ENCODE measurements at places on chromosomes 4 and X. TPM values are rescaled to one million over a fixed set of nuclear protein-coding genes. Genes with fewer than 3 reads are reported as not detected.
A peak's percentile ranks its signal among the peaks of the same experiment; 100 is the strongest.

- no peak for DNase-seq
- H3K4me1 ChIP-seq = no peaks in the 10 kb centered on the region
- no peak overlapping the region for H3K4me3 ChIP-seq
- H3K27me3 ChIP-seq = no peaks in the 10 kb centered on the region
Observed at GRCh38 chr4:119657111-119657611, 28.6 kb upstream of the PDE5A start.

DNA sequence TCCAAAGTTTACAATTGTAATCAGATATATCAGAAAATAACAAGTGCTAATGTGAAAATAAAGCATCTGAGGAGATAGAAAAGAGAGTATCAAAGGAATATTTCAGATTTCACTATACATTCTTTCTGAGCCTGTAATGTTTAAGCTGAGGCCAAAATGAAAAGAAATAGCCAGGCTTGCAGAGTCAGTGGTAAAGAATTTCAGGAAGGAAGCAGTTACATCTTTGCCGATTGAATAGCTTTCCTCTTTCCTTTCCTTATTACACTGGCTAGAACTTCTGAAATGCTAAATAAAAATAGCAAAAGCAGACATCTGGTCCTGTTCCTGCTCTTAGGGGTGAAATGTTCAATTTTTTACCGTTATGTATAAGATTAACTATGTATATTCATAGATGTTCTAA lies 1441.6 kb upstream of the PCDH7 start:
- H3K27me3 ChIP-seq = no peaks in the 10 kb centered on the region
- H3K36me3 ChIP-seq = no peaks in the 10 kb centered on the region
- no peaks in the 10 kb centered on the region for H3K4me1 ChIP-seq
- no peak overlapping the region for H3K27ac ChIP-seq

DNA sequence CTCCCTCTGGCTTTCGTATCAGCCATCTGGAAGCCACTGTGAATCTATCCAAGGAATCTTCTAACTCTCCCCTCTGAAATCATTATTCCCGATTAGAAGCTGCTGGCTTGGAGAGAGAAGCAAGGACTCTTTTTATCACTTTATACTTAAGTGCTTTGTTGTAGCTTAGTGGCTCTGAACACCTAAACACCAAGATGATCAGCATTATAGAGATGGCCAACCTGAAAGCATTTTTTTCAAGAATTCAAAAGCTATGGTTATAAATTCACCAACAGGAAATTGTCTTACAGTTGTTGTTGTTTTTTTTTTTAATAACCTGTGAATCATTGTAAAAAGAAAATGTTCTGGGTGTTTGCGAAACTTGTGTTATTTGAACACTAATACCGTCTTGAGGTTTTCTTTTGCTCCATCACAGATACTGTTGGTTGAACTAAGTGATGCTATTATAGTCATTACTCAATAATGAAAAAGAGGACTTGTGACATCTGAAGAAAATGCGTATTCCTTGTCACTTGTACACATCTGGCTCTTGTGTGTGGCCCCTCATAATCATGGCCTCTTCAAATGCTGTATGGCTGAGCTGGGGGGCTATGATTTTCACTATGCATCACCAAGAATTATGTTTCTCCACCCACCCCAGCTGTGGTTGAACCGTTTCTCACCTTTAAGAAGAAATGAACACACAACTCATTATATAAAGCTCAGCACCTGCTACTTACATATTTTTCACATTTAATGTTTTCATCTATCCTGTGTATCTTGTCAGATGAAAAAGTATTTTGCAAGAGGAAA lies 11.8 kb upstream of the SMIM43 start:
- H3K27me3 ChIP-seq = peaks cover 26% of the 10 kb centered on the region
- DNase-seq = no peak
- no peak overlapping the region for H3K27ac ChIP-seq
- H3K4me1 ChIP-seq = peaks cover 8% of the 10 kb centered on the region

Gene CCDC158
- total RNA-seq = 0.11 TPM

- no peak overlapping the region for H3K27ac ChIP-seq
- no peak overlapping the region for H3K4me3 ChIP-seq
- DNase-seq = no peak
- H3K36me3 ChIP-seq = no peaks in the 10 kb centered on the region
- no peaks in the 10 kb centered on the region for H3K4me1 ChIP-seq
Observed at GRCh38 chr4:108988464-108989195, 225.8 kb upstream of the ETNPPL start.

DNA sequence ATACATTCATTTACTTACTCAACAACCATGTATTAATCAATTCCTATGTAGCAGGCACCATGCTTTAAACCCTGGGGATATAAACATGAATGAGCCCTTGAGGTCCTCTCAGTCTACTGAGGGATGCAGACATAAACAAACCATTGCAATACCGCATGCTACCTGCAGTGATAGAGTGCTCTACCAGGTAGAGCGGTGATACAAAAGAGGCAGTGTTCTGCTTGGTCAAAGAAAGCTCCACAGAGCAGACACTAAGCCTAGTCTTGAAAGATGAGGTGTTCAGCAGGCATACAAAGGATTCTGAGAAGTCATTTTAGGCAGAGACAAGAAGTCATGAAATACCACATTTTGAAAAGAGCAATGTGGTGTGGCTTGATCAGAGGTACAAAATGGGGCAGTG lies 26.9 kb upstream of the AMOT start:
- H3K36me3 ChIP-seq = no peaks in the 10 kb centered on the region
- no peak for DNase-seq
- H3K4me1 ChIP-seq = no peaks in the 10 kb centered on the region
- no peaks in the 10 kb centered on the region for H3K27me3 ChIP-seq
- H3K27ac ChIP-seq = no peak overlapping the region

DNA sequence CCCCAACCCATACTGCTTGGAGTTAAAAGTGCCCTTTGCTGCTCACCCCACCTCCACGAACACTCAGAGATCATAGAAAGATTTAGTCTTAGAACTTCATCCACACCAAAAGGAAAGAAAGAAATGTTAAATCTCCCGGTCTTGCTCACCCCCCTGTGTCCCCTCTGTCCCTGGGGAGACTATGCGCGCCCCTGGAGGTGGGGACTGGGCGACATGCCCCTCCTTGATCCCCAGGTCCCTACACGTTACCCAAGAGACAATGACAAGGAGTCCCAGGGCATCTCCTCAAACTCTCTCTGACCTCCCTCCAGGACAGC lies 620 bp downstream of the ITM2A start:
- no peaks in the 10 kb centered on the region for H3K36me3 ChIP-seq
- no peak for DNase-seq
- no peaks in the 10 kb centered on the region for H3K27me3 ChIP-seq
- H3K4me3 ChIP-seq = peak overlapping the region; percentile 67

DNA sequence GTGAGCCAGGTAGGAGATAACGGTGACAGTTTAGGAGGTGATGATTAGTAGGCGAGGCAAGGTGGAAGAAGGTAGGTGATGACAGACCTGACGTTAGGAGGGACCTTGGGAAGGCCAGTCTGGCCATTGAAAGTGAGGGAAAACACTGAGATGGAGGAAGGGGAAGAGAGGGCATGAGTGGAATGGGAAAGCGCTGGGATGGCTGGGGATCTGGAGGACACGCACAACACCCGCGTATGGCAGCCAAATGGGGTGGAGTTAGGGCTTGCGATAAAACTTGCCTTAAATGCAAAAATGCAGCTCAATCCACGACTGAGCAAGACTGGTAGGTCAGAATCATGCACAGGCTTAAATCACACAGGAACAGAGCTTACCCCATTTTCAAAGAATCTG lies 605 bp upstream of the CDKL2 start:
- H3K27ac ChIP-seq = no peak overlapping the region
- no peaks in the 10 kb centered on the region for H3K36me3 ChIP-seq
- H3K4me3 ChIP-seq = peak overlapping the region; percentile 70

Gene TEX11
- total RNA-seq = not detected

Gene SERTM2
- total RNA-seq = not detected

GRCh38 chr4:106172861-106173260 lies 143.1 kb downstream of the TBCK start:
- no peak for DNase-seq
- H3K27me3 ChIP-seq = no peaks in the 10 kb centered on the region
- no peak overlapping the region for H3K4me3 ChIP-seq

Gene ADGRG2
- total RNA-seq = 0.16 TPM
